Psoas muscle (tissue), 8 donors: ENCODE measurements at places on chromosomes 16 and 17. TPM values are rescaled to one million over a fixed set of nuclear protein-coding genes. Genes with fewer than 3 reads are reported as not detected.

The CTRB1 gene
- not detected for total RNA-seq

The ARL2BP gene
- total RNA-seq, result 28.3 TPM

The C16orf92 gene
- total RNA-seq, result not detected

The MYL11 gene
- 1,414 TPM for total RNA-seq

The FNDC8 gene
- not detected for total RNA-seq

The KCTD11 gene
- 5.1 TPM for total RNA-seq

The CCDC154 gene
- total RNA-seq, result 0.27 TPM

The FBXL16 gene
- 0.08 TPM for total RNA-seq
